ENCODE measurements at places on chromosomes 4 and X. TPM values are rescaled to one million over a fixed set of nuclear protein-coding genes. Genes with fewer than 3 reads are reported as not detected.

Gene TMSB15A
- 66.4 TPM for total RNA-seq

Gene TCEAL6
- not detected for total RNA-seq

Gene IL1RAPL2
- 0.13 TPM for total RNA-seq

Gene ADH1A
- total RNA-seq = not detected

Gene NAT8L
- 14.7 TPM for total RNA-seq

Gene ARHGAP10
- 7.8 TPM for total RNA-seq

Gene AMTN
- total RNA-seq = not detected

Gene SORCS2
- total RNA-seq = 0.72 TPM

Gene APLN
- total RNA-seq = 0.24 TPM

DNA sequence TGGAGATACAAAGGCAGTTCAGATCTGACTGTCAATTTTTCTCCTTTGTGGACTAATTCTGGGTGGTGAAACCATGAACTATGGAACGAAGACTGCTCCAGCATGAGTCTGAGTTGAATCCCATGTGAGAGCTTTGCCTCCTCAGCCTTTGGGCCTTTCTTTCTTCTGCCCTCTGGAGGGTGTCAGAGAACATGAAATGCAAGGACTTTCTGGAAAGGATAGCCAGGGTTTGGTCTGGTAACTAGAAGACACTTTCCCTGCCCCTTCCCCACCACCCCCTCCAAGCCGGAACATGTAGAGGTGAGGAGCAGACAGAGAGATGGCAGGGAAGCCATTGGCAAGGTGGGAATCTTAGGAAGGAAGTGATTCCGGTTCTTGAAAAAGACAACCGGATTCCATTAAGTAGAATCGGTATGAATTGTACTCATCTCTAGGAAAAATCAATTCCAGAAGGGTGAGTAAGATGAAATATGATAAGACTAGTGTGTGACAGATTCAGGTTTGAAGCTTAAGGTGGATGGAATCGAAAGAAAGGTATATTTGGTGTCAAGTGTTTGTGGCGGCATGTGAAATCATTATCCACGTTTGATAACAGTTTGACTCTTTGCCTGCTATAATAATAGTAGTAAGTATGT lies 19.0 kb downstream of the FHL1 start:
- no peak for DNase-seq

DNA sequence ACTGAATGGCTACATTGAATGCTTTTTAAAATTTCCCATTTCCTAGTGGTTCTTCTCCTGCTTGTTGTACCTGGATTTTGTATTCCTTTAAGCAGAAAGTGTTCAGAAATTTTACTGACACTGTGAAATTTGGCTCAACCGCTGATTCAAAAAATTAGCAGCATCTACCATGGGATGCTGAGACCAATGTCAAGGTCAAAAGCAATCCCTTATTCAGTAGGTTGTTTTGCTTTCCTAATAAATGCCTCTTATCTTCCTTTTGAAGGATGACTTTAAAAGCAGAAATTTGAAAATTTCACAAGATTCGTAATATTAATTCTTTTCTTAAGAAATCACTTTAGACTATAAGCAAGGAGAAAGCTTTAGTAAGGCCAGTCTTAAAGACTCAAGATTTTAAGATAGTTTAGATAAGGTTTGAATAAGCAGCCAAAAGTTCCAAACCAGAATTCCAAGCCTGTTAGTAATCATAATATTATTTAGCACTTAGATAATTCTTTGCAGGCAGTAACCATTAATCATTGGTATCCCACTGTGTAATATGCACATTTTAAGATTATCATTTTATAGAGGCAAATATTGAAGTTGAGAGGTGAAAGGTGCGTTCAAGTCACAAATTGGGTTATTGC lies 508.8 kb downstream of the ANKRD50 start:
- no peak for DNase-seq

- no peak for DNase-seq
These were observed 71.4 kb upstream of the HPGD start for GRCh38 chr4:174593701-174594100.

DNA sequence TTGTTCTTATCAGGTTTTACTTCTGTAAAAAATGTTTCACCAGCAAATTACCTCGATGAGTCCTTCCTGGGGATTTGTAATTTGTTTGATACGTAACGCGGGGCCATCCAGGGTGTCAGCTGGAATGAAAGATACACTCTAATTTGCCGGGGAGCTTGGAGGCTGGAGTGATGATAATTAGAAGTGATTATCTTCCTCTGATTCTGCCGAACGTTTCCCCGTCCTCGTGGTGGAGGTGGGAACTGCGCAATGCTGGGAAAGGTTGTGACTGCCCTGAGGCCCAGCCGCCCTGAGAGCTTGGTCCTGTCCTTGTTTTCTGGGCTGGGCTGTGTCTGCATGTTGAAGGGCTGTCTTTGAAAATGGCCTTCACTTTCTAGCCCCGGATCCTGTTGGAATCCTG lies 48.0 kb downstream of the SORCS2 start:
- DNase-seq = no peak

DNA sequence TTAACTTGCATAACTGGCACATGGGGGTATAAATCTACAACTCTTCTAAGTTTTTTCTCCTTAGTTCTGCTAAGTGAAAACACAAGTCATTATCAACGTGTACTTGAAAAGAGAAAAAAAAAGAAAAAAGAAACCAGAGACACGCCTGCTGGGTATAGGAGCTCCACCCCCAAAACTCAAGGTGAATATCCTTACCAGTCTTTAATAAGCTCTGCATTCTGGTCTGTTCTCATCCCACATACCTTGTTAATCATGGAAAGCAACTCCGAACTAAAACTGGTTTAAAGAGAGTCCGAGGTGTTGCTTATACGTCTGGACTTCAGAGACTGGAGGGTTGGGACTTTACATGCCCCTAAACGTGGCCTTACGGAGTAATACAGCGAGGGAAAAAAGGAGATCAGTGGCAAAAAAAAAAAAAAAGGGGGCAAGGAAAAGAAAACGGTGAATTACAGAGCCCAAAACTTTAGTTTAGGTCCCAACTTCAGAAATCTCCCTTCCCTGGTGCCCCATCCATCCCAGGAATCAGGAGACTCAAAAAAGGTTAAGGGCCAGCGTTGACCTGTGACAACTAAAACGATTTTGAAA lies 1.0 kb downstream of the PGRMC2 start:
- no peak for DNase-seq

- DNase-seq = no peak
These were observed 18.2 kb downstream of the PRDM8 start for GRCh38 chr4:80215449-80216052.

- DNase-seq = no peak
These were observed 22.8 kb downstream of the MFAP3L start for GRCh38 chr4:170003071-170004070.

GRCh38 chr4:69057620-69058409 lies 38.5 kb upstream of the UGT2B7 start:
- DNase-seq = peak; percentile 47

- no peak for DNase-seq
These were observed 16.7 kb upstream of the SUPT20HL1 start for GRCh38 chrX:24343719-24344118.

- no peak for DNase-seq
These were observed 17.3 kb downstream of the TSC22D3 start for GRCh38 chrX:107758231-107758766.

GRCh38 chr4:2044119-2044485 lies 15.0 kb upstream of the NAT8L start:
- DNase-seq = no peak

GRCh38 chrX:141791856-141792255 lies 46.3 kb upstream of the MAGEC3 start:
- DNase-seq = no peak

GRCh38 chr4:62912531-62912930 lies 1496.7 kb downstream of the TECRL start:
- DNase-seq = no peak

DNA sequence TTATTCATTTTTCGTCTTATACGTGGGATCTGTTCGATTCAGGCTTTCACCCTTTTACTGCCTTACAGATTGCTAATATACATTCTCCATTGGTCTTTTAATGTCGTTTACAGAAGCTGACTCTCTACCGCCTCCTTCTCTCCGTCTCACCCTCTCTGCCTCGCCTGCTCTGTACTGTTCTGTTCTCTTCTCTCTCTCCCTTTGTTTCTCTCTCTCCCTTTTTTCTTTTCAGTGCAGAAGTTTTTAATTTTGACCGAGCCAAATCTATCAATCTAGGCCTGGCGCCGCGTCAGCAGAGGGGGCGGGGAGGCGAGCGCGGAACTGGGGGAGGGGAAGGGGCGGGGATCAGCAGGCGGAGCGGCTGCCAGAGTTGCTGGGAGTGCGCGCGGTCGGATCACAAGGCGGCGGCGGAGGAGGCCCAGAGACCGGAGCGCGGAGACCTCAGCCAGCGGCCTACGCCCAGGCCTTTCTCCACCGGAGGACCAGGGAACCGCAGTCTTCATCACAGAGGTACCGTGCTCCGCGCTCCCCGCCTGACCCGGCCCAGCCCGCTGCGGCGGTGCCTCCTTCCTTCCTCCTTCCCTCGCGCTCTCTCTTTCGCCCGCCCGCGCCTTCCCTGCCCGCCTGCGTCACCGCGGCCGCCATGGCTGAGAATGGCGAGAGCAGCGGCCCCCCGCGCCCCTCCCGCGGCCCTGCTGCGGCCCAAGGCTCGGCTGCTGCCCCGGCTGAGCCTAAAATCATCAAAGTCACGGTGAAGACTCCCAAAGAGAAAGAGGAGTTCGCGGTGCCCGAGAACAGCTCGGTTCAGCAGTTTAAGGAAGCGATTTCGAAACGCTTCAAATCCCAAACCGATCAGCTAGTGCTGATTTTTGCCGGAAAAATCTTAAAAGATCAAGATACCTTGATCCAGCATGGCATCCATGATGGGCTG lies at the start of gene UBQLN2:
Gene UBQLN2, plus strand, starts transcription at position 397 of the 931 bp plus-strand sequence. Its CDS starts 247 bp downstream, at position 644.
- DNase-seq = peak; percentile 71

DNA sequence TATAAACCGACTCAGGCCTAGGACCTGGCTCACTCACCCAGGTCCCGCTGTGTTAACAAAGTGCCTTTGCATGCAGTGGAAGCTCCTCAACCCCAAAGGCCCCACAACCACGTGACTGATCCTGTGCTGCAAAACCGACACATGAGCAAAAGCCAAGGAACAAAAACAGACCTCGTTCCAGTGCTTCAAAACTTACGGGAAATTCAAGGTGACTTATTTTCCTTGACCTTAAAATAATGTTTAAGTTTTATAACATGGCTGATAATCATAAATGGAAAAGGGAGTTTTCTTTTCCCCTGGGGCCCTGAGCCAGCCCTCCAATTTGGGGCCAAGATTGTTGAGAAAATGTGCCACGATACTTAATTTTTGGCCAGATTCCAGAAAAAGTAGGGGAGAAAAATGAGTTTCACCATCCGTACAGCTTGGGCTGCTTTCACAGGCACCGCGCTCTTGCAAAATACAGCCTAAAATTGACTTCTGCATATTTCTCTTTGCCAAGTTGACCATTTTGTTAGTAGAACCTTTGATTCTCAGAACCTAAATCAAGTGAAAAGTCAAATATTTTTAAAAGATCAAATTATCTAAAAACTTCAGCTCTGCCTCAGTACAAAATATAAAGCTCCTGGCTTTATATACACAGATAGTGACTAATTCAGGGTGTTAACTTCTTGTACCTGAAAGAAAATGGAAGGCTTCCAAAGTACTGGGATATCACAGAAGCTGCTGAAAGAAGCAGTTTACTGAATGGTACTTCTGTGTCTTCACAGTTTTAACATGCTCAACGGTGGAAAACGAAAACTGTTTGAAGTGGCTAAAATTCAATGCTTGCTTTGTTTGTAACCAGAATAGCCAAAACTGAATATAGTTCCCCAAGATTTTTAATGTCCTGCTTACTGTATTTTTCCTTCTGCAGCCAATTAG lies 93.8 kb downstream of the APBB2 start:
- no peak for DNase-seq

- peak; percentile 63 for DNase-seq
These were observed 79.9 kb downstream of the CHST7 start for GRCh38 chrX:46653482-46653881.

DNA sequence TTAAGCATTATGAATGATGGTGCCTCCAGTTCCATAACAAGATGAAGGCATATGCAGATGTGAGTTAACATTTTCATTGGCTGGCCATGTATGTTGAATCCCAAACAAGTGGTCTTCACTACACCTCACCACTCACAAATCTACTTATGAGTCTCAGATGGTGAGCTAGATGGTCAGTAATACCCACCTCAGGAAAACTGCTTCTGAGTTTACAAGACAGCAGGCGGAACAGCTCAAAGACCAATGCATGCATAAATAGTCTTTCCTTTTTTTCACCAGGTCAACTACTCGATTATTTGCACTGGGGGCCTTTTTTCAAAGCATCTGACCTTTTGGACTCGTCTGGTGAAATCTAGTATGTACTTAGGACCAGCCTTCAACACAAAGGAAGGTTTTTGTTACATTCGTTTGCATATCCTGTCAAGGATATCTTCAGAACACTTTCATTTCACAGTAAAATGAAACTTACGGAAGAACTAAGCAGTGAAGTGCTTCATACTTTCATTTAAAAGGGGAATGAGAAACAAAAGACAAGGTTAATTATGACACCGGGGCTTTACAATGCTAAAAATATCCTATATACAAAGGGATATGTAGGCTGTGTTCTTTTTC lies 23.1 kb upstream of the TLR7 start:
- DNase-seq = no peak

- no peak for DNase-seq
These were observed 81.5 kb downstream of the SORCS2 start for GRCh38 chr4:7273738-7274297.

- no peak for DNase-seq
These were observed 172.1 kb downstream of the PRKX start for GRCh38 chrX:3541336-3541735.

DNA sequence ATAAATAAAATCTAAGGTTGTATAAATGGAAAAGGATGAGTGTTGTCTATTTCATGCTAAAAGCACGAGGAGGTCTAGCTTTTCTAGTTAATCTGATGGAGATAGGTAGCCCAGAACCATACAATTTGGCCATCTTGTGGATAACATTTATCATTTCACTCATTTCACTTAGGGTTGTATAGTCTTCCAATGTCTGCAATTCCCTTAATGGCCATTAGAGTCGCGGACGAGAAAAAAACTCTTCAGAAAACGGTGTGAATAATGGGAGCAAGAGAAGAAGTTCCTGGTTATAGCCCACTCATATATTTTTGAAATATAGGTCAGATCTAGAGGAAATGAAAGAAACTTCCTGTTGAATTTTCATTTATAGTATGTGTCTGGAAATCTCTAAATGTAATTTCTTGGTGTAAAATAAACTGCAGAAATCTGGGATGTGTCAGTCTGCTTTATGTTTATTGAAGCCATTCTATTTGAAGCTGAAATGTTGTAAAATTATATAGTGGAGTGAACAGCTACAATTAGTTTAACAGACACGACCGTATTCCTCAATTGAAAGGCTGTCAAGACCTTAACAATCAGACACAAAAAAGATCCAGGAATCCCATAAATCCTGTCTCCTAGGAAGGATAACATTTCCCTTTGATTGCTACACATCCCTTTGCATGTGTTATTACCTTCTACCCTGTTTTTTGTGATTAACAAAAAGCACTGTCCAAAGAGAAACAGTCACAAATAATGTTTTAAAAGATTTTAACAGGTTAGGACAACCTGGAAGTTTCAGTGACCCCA lies 47.7 kb upstream of the MGST2 start:
- no peak for DNase-seq
